Muscle of arm (tissue), 14 donors: ENCODE measurements at places on chromosomes 1 and 21.

DNA sequence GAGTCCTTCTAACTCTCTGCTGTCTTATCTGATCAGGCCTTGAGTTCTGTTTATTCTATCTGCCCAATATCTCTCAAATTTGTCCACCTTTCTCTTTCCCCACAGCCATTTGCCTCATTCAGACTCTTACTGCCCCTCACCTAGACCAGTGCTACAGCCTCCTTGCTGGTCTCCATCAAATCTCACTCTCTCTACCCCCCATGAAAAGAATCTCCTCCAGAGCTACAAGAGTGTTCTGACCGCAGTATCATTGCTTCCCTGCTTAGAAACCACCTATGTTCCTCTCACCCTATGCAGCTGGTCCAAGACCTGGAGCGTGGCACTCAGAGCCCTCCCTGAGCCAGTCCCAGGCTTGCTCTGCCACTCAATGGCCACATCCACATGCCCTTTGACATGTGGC lies 231.0 kb upstream of the JUN start:
- DNase-seq, result no peak

DNA sequence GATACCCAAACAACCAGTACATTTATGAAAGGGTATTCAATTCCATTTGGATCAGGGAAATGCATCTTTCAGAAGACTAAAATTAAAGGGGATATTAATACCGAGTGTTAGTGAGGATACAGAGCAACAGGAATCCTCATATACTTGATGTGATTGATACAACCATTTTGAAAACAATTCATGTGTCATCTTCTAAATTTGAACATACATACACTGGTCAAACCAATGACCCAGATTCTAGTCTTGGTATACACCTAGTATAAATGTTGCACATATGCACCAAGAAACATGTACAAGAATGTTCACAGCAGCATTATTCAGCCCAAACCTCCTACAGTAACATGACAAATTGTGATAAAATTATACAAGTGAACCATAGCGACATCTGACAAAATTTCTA lies 58.6 kb downstream of the ZNF644 start:
- DNase-seq, result no peak

GRCh38 chr1:83802460-83803152 lies 196.3 kb downstream of the TTLL7 start:
- DNase-seq, result no peak

GRCh38 chr1:180231936-180232335 lies 1.9 kb downstream of the LHX4 start:
- DNase-seq, result no peak

- no peak for DNase-seq
These were observed 42.2 kb upstream of the TTC39A start for GRCh38 chr1:51372561-51372960.

- no peak for DNase-seq
These were observed 17.4 kb upstream of the DPYD start for GRCh38 chr1:97938285-97938642.

GRCh38 chr1:248736977-248737376 lies 18.6 kb downstream of the LYPD8 start:
- no peak for DNase-seq

DNA sequence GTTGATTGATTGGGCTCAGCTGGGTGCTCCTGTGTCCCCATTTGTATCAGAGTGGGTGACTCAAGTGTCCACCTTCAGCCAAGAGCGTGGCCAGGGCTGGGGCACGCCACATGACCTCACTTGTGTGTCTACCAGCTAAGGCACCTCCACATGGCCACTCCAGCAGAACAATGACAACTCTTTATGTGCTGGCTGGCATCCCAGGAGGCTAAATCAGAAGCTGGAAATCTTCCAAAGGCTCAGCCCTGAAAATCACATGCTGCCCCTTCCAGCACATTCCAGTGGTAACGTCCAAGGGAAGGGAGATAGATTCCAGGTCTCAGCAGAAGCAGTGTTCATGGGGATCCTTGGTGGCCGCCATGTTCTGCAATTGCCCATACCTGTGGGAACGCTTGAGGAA lies 585.5 kb downstream of the AJAP1 start:
- DNase-seq, result no peak

- DNase-seq, result no peak
These were observed 7.0 kb upstream of the P3R3URF start for GRCh38 chr1:46183079-46183847.

DNA sequence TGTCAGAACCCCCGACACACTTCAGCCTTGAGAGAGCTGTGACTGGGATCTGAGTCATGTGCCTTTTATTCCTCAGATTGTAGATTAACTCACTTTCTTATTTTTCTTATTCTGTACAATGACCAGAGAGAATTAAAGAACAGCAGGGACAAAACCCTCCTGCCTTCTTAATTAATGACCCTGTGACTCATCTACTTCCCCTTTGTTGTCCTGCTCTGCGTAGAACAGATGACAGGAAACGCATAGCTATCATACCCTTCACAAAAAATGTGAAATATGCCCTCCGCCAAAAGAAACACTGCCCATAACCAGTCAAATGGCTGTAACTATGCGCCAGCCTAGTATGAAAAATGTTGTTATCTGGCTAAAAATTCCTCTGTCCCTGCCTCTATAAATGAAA lies 9.1 kb upstream of the PADI2 start:
- DNase-seq, result no peak

GRCh38 chr1:76185207-76185606 lies 110.7 kb downstream of the ST6GALNAC3 start:
- no peak for DNase-seq

- DNase-seq, result no peak
These were observed 301.1 kb downstream of the MATN1 start for GRCh38 chr1:30422251-30422650.

DNA sequence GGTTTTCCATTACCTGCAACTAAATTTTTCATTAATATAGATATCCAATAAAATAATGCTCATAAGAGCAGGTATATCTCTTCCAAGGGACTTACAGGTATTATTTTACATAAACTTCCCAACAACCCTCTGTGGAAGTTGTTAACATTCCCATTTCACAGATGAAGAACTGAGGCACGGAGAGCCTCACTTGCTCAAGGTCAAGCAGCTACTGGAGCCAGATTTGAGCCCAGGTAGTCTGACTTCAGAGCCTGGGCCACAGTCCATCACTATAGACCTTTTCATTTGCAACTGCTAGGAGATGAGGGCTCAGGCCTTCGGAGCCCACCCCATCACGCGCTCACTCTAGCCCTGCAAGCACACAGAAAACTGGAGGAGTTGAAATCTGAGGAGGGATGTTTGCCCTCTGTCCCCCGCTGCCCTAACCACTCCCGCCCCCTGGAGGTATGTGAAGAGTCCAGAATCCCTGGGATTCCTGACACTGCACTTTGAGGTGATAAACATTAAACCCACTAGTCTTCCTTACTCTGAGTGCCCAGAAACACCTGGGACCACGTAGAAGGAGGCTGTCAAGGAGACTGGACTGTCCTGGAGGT lies 11.7 kb upstream of the ALPL start:
- DNase-seq, result no peak

DNA sequence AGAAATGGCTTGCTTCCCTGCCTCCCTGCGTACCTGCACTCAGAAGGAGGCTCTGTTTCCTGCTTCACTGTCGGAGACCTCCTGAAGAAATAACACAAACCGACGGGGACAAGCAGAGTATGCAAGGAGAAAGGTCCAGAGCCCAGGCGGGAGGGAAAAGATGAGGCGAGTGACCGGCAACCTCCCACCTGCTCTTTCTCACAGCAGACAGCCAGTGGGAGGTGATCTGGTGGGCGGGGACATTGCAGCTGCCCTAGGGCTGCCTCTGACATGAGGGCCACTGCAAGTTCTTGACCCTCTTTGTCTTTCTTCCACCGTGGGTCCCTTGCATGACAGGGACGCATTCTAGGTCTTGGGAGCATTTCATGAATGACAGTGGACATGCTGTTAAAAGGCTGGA lies 368.2 kb downstream of the CAMTA1 start:
- DNase-seq, result no peak
